Mesothelial cell of epicardium (in vitro differentiated cells): ENCODE measurements at places on chromosomes 1 and 21. TPM values are rescaled to one million over a fixed set of nuclear protein-coding genes. Genes with fewer than 3 reads are reported as not detected.

The RGL1 gene
- total RNA-seq: 30.5 to 34.0 TPM (median 31.3 TPM) in 3 replicates

DNA sequence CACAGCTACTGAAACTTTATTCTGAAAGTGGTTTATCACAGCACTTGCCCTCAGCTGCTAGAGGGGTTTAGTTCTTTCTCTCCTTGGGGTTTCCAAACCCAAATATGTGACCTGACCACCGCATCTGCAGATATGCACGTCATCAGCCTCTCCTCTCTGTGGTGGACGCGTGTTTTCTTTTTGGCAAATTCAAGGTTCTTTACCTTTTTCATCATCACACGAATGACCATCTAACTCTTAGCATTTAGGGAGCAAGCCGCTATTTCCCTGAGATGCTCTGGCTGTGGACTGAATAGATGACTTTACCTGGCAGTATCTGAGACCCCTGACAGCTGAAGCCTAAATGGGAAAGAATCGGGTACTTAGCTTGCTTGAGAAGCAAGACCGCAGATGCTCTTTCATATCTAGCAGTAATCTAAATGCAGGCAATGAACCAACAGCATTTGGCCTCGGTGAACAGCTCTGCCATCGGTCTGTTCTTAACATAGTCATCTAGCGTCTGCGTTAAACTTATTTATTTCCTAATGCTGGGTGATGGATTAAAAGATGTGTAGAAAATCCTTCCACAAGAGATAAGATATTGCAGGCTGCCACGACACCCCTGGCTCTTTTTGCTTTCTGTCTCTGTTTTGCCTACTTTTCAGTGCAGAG, 463.4 kb downstream of the CAMTA1 start:
- DNase-seq: peak; percentile 6

The GBP6 gene
- total RNA-seq: 0.07 to 0.13 TPM (median 0.09 TPM) in 3 replicates

DNA sequence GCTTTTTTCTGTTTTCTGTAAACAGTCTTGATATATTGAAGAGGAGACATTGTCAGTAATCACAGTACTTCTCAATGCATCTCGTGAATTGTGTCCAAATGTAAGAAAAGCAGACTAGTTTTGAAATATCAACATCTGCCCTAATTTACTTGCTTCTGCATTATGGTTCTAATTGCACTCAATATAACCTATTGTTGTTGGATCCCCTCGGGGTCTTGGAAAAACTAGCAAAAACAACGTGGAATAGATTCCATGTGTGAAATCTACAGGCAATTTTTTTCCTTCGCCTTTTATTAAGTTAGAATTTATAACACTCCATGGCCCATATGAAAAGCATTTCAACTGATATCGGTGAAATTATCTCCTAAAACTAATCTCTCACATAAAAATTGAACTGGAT, 236.5 kb downstream of the TTLL7 start:
- no peak for DNase-seq

DNA sequence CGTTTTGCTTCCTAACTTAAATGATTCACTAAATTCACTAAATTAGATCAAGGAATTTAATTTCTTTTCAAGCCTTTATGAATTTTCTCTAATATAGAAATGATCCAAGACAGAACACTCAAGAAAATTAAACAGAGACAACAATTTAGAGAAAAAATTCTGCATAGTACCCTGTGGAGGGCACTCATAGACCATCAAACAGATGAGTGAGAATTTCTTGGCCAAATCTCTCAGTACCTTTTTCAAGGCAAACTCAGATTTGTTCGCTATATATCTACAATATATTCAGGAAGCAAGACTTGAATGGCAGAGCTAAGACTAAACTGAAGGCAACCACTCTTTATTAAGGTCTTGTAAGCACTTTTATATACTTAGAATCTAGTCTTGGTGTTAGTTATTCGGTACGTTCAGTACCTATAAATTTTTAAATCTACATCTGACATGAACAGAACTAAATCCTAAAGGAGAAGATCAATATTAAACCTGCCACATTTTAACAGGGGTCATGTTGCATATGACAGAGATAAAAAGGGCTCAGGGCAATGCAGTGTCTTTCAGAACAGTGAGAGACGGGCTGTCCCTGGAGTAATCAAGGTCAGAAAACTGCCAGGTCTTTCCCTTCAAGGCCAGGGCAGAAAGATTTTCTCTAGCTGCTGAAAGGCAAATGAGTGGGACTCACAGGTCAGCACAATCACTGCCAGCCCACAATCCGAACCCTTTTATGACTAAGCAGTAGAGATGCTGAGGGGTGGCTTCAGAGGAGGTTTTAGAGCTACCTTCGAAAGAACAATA, 118.8 kb upstream of the TMPRSS15 start:
- no peak for DNase-seq

The NTMT2 gene
- 0.23 TPM in 1 of 3 replicates, not detected in the others for total RNA-seq

- no peak for DNase-seq
These were observed 21.1 kb downstream of the ATP8B2 start for GRCh38 chr1:154346276-154346917.
